Liver (tissue), 10 donors: ENCODE measurements at places on chromosomes 6 and 20. TPM values are rescaled to one million over a fixed set of nuclear protein-coding genes. Genes with fewer than 3 reads are reported as not detected.

DNA sequence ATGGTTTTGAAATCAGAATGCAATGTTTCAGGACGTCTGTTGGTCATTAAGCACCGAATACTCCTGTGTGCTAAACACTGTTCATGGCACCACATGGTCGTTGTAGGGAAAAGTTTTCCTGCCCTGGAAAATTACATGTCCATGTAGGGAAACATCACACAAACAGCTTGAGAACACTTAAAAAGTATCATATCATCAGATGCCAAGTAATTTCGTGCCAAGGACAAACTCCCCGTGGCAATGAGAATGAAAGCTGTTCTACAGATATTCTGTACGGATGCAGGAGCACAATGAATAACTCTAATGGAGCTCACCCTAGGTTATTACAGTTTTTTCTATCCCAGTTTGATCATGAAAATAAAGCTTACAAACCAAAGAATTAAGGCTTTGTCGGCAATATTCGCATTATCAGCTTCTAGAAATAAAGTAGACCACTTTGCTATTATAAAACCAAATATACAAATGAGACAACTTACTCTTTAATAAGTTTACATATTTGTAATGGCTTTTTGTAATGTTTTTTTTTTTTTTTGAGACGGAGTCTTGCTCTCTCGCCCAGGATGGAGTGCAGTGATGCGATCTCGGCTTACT is 4.6 kb upstream of the DST start:
- no peak for DNase-seq

Gene BACH2
- total RNA-seq = 3.7 TPM

- DNase-seq = no peak
Measured at GRCh38 chr20:54467622-54468021, 7.8 kb upstream of the DOK5 start.

DNA sequence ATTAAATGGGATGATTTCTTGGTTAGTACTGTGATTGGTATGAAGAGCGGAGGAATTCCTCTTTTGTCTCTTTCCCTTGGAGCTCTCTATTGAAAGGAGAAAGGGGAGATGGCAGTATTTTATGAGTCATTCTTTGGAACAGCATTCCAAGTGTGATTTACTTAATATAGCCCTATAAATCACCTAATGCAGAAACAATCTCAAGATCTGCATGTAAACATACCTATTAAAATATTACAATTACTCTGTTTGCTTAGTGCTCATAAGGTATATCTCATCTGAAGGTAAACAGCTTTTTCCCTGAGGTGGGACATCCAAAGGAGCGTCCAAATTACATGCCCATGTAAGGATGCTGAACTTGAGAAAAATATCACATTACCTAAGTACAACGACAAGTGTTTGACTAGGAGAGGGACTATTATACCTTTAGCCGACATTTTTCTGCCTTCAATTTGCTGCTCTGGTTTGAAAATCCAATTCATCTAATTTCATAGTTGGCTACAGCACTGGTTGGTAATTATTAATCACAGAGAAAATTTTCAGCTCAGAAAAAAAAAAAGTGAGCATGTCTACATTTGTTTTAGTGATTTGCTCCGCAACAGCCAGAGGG is 229.0 kb downstream of the FOXC1 start:
- DNase-seq = no peak

GRCh38 chr6:89353118-89353556 is 615 bp upstream of the UBE2J1 start:
- no peak for DNase-seq

DNA sequence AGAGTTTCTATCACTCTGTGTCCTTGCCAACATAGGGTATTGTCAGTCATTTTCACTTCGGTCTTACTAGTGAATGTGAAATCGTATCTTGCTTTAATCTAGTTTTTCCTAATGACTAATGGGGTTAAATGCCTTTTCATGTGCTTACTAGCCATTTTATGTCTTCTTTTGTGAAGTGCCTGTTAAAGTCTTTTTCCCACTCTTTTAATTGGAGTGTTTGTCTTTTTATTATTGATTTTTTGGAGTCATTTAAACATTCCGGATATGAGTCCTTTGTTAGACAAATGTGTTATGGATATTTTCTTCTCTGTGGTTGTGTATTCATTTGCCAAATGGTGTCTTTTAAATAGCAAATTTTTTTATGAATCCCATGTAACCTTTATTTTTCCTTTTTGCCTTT is 194.6 kb downstream of the CDH26 start:
- DNase-seq = no peak

GRCh38 chr6:92777146-92777740 is 642.1 kb downstream of the EPHA7 start:
- no peak for DNase-seq

Gene OSTM1
- total RNA-seq = 33.3 TPM

DNA sequence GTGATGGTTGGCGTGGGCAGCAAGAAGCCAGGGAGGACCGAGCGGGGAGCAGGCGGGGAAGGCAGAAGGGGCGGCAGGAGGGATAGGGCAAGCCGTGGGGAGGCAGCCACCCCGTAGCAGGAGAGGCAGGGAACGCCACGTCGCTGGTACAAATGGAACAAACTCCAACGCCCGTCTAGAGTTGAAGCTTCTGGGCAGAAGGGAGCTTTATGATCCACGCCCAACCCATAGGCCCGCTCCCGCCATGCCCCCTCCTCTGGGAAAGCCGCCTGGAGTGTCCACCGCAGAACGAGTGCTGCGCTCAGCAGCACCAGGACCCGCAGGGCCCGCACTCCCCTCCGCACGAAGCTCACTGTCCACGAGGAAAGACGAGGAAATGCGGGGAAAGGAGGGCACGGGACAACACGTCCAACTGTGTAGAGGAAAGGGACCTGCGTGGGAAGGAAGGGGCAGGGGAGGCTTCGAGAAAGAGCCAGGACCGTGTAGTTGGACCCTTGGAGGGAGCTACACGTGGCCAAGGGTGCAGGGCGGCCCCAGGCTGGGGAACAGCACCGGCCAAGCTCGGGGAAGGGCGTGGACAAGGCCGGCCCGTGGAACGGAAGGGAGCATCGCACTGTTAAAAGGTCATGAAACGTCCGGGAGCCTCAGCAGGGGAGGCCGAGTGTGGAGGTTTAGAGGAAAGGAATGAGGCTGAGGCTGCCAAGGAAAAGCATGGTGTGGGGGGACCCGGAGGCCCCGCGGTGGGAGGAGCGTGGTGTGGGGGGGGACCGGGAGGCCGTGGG is 204.0 kb downstream of the DLL1 start:
- no peak for DNase-seq

DNA sequence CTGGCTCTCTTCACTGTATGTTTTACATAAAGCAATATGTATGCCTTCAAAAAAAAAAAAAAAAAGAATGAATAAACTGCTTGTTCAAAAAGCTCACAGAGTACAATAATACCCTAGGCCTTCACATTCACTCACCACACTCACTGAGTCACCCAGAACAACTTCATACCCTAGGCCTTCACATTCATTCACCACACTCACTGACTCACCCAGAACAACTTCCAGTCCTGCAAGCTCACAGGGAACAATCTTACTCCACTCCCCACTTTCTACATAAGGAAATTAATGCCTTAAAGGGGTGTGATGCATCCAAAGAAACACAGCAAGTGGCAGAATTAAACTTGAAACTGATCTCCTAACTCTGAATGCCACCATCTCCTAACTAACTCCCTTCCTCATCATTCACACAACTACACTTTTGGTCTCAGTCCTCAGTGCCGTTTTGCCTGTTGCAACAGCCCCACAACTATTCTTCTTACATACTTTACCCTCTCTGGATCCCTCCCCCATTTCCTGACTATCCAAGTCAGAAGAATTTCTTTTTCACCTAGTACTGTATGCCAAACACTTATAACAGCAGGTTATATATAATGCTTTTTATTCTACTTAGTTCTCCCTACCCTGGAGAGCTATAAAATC is 34.2 kb downstream of the NHSL1 start:
- DNase-seq = no peak

DNA sequence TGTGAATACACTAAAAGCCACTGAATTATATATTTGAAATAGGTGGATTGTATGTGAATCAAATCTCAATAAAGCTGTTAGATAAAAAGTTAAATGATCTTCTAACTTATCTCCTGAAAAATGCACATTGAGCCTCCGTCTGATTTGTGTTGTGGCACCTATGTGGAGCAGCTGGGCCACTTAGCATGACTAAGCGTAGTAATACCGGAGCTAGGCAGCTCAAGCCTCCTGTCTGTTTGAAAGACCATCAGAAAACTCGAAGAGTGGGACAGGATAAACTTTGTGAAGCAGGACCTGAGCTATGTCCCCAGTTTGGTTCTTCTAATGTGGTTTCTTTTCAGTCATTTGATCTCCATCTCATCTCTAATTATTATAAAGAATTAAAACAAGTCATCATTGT is 11.0 kb upstream of the NOL7 start:
- DNase-seq = no peak

GRCh38 chr6:83429857-83430610 is 817 bp downstream of the ME1 start:
- DNase-seq = no peak

- DNase-seq = no peak
Measured at GRCh38 chr20:46399401-46399800, 7.0 kb downstream of the ELMO2 start.

DNA sequence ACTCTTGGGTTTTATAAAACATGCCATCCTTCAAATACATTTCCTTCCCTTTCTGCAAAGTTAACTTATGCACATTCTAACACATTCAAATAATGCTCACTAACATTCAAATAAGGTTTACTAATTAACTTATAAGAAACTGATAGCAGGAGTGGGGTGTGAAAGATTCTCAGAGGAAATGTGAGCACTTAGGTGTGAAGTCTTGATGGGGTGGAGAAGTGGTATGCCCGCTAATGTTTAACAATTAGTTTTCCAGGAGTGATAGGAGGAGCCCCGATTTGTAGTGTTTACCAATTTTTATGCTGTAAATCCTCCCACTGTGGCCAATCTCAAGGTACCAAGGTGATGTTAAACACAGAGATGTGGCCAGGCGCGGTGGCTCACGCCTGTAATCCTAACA is 18.3 kb upstream of the DSN1 start:
- DNase-seq = no peak

Gene TOX2
- total RNA-seq = 0.33 TPM

DNA sequence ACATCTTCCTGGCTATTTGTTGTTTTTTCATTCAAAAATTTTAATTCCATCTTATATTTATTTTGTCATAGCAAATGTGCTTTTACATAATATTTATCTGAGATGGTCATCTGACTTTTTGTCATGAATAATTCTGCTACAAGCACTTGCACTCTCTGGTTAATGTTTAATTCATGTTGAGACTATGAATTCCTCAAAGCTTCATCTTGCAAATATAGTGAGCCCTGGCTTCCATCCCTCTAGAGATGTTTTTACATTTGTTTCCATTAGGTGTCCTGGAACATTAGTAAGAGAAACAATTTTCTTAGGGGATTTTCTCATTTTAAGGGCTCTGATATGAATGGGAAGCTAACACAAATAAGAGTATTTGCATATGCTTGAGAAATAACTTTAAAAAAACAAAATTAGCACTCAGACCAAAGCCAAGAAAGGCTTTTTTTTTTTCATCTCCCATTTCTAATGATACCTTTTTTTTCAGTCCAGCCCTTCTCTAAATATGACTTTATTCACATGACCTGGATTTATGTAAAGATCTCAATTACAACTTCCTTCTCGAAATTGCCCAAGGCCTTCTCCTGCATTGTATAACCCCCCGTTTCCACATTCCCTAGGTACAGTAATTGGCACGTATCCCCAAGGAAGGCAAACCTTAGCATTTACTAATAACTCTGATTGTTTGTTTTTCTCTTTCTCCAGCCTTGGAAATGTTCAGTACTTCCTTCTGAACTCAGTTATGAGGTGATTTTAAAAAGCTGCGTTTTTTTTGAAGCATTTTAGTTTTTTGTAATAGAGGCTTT is 797.0 kb upstream of the GJE1 start:
- no peak for DNase-seq

- no peak for DNase-seq
Measured at GRCh38 chr6:77466451-77467437, 3.5 kb upstream of the HTR1B start.

Gene THBD
- total RNA-seq = 6.6 TPM

GRCh38 chr6:13581700-13582229 is 7.4 kb downstream of the SIRT5 start:
- no peak for DNase-seq

GRCh38 chr20:43949741-43950618 is 35.3 kb downstream of the TOX2 start:
- DNase-seq = no peak

GRCh38 chr20:43731469-43731868 is 4.7 kb upstream of the GTSF1L start:
- DNase-seq = no peak

Gene VSX1
- not detected for total RNA-seq

Gene TP53RK
- total RNA-seq = 7.9 TPM

DNA sequence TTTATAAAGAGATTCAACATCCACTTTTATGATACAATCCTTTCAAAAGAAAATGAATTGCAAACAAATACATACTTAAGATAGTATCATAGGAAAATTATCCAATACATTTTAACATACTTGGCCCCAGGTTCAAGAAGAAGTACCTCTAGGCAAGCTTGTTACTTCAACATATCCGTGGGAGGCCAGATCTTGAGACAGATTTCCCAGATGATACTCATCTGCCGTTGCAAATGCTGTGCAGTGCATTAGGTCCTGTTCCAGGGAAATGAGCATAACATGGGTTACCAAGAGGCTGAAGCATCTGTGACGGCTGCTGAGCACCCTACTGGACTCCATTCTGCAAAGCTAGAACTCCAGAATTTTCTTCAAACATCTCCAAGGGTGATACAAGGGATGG is 15.6 kb downstream of the RMND1 start:
- no peak for DNase-seq

Gene CST2
- total RNA-seq = not detected

Gene ULBP1
- total RNA-seq = under 0.01 TPM

GRCh38 chr20:33684533-33685327 is 1.5 kb downstream of the E2F1 start:
- no peak for DNase-seq

- peak; percentile 20 for DNase-seq
Measured at GRCh38 chr20:41173791-41174341, 36.5 kb downstream of the PLCG1 start.

- DNase-seq = no peak
Measured at GRCh38 chr6:166952121-166952520, 4.2 kb downstream of the RNASET2 start.

GRCh38 chr6:82248273-82248735 is 760 bp upstream of the IBTK start:
- no peak for DNase-seq

DNA sequence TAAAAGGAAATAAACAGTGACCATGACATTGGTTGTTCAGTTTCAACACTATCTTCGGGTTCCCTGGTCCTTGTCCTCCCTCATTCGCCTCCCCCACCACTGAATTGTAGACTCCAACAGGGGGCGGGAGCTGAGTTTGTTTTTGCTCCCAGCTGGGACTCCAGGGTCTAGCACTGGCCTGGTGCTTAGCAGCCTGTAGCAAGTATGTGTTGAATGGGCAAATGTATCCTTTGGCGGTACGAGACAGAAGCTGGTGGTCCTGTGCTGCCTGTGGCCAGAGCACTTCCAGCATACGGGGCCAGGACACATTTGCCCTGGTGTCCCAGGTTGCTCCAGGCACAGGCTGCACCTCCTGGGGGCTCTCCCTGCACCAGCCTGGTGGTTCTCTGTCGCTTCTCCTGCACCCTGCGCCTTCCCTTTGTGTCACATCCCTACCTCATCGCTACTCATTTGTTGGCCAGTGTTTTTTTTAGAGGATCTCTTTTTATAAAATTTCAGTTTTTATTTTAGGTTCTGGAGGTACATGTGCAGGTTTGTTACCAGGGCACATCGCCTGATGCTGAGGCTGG is 40.1 kb downstream of the PHACTR3 start:
- DNase-seq = peak; percentile 14

Gene DDO
- 11.1 TPM for total RNA-seq
